Brain microvascular endothelial cell (primary cell): ENCODE measurements at places on chromosomes 2 and 18.

- DNase-seq = no peak
Observed at GRCh38 chr18:58640891-58641610, 12.2 kb upstream of the ALPK2 start.

GRCh38 chr2:149446748-149447147 is 116.4 kb downstream of the LYPD6 start:
- DNase-seq = no peak

- DNase-seq = peak; percentile 7
Observed at GRCh38 chr2:140604096-140604495, 1526.7 kb downstream of the LRP1B start.

DNA sequence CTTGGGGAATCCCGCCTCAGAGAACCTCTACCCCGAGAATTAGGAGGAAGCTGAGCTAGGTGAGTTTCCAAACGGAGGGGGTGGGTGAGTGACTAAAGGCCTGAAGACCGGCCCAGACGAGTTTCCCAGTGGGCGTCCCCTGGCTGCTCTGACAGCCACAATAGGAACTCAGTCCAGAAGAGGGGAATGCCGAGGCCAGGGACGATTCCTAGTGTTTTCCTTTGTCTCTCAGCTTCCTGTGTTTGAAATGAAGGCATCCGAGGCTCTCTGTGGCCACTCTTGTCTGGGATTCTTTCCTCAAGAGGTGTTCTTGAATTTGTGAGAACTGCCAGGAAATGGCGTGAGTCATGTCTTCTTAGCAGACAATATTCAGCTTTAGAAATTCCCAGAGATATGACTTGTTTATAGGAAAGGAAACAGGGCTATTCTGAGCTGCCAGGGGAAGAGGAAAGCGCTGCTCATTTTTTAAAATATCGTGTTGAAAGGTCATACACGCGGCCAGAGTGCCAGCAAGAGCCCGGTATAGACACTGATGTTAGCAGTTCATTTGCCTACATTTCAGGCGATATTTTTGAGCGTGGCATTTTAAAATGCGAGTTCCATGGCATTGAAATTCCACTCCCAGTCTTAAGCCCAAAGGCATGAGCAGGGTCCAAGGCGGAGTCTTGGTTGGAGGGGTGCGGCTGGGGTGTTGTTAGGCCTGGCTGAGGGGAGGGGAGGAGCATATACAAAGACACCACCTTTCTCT is 169.1 kb upstream of the KLF7 start:
- peak; percentile 99 for DNase-seq

- DNase-seq = no peak
Observed at GRCh38 chr2:64567473-64567872, 43.3 kb downstream of the AFTPH start.

- no peak for DNase-seq
Observed at GRCh38 chr2:14304326-14304725, 328.2 kb upstream of the LRATD1 start.

DNA sequence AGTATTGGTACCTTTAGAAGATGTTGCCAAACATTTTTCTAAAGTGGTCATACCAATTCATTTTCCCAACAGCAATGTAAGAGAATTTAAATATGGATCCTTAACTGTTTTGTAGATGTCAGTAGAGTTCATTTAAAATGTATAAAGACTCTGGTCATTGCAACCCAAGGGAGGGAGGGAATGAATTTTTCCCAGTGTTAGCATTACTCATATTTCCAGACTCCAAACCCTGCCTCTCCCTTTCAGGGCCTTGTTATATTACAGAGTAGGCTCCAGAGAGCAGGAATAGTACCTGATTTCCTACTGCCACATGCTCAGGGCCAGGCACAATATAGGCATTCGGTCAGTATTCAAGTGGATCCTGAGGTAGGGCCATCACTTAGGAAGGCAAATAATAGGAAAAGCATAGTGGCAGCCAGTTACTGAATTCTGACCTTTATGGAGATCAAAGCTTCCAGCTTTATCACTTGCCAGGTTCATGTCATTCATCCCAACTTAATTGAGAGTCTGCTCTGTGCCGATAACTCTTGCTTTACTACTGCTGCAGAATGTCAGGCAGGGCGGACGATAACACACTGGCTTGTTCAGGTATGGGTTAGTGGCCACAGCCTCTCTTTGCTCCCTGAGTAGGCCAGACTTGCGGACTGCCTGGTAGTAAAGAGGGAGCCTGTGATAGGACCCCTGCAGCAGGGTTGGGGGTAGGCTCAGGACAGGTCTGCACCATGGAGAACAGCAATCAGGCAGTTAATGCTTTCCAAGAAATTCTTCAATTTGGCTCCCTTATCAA is 75.3 kb downstream of the OSBPL6 start:
- no peak for DNase-seq

DNA sequence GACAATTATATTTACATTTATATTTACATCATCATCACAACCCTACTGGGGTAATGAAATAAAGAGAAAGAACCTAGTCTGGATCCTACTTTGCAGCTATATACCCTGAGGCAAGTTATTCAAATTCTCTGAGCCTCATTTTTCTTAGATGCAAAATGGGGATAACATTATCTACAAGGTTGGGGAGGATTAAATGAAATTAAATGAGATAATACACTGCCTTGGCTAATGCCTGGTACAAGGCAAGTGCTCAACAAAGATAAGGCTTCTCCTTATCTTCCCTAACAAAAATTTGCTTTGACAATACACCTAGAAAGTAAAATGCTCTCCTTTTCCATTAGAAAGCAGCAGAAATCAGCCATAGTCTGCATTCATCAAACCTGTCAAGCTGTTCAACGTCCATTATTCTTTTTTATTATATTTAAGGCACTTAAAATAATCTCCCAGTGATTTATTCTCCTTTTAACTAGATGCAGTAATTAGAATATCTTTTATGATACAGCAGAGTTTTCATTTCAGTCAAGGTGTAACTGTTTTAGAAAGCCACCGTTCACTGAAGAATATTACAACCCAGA is 44.8 kb downstream of the TCF4 start:
- no peak for DNase-seq

- no peak for DNase-seq
Observed at GRCh38 chr2:106160786-106161261, 33.3 kb downstream of the UXS1 start.

DNA sequence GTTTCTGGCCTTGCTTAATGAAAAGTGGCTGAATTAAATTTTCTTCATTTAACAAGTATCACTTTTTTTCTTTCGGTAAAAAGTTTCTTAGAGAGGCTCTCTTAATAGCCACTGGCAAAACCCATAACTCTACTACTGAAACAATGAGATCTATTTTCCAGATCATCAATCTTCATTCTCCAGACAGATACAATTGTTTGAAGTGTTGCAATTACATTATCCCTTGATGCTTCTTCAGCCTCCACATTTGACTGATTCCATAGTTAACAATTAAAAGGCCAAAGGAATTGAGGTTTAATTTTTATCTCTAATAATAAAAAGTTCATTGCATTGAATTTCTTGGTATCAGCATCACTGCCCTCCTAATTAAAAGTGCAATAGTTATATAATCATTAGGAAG is 176.3 kb downstream of the ZNF385B start:
- DNase-seq = no peak

- DNase-seq = no peak
Observed at GRCh38 chr2:190538201-190538600, 3.7 kb upstream of the NEMP2 start.

DNA sequence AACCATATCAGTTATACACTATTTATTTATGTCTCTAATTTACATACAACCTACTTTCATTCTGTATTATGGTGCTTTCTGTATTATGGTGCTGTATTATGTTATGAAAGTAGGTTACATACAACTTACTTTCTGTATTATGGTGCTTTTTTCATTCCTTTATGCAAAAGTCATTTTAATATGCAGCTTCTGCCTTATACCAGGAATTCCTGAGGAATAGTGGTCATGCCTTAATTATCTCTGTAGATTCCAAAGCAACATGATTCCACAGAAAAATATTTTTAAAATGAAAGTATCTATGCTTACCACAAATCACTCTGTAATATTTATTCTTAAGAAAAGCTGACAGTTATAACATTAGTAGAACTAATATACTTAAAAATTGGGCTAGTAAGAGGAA is 922.0 kb upstream of the NRXN1 start:
- DNase-seq = no peak

- DNase-seq = no peak
Observed at GRCh38 chr2:95020275-95021022, 5.1 kb upstream of the MAL start.

DNA sequence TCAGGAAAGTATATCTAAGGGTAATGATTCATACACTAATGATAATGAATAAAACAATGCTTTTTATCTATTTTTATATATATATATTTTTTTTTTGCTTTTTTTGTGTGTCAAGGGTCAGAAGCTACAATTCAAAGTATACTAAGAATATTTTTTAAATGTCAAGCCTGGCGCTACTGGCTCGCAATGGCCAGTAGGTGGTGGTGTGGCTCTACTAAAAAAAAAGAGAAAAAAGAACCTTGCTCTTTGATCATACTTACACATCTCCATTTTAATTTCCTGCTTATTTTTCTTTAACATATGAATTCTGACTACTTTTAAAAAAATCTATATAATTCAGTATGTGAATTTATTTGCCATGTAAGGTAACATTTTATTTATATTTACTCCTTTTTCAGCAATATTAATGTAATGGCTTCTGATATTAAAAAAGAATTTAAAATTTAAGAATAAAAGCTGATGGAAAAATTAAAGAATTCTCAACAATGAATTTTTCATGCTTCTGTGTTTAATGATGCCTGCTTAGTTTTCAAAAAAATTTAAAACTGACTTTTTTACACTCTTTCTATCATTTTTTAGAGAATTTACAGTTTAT is 232.9 kb downstream of the GULP1 start:
- DNase-seq = peak; percentile 33

DNA sequence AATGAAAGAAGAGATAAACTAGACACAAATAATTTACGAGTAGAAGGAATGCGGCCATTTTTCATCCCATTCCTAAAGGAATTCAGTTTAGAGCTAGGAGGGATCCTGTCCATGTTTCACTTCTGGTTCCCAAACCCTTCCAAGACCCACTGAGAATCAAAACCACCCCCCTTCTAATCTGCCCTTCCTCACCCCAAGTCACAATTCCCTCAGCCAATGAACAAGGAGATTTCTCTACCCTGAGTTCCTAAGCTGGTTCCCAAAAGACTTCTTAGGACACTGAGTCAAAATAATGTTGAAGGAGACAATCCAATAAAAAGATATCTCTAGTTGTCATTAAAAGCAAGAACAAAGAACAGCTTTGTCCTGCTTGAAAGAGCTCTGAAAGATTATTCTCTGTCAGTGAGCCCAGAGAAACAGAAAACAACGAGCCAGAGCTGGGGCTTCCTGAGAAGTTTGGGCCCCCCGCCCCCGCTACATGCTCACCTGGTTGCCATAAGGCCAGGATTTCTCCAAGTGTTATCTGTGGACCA is 45.7 kb downstream of the STK39 start:
- DNase-seq = no peak

DNA sequence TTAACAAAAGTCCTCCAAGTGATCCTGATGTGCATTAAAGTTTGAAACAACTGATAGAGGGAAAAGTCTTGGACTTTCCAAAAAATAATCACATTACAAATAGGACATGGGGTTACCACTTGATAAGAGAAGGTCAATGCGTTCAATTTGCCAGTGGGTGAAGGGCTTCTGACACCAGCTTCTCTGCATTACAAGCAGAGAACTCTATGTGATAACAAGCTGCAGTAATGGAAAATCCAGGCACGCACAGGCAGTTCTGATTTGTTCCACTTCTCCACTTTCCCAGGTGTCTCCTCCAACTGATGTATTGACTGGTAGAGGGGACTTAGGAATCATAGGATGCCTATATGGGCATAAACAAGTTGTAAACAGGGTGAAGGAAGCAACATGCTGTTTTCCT is 234.0 kb upstream of the MGAT5 start:
- DNase-seq = no peak

- peak; percentile 55 for DNase-seq
Observed at GRCh38 chr18:34929336-34929780, 111.9 kb upstream of the MAPRE2 start.

DNA sequence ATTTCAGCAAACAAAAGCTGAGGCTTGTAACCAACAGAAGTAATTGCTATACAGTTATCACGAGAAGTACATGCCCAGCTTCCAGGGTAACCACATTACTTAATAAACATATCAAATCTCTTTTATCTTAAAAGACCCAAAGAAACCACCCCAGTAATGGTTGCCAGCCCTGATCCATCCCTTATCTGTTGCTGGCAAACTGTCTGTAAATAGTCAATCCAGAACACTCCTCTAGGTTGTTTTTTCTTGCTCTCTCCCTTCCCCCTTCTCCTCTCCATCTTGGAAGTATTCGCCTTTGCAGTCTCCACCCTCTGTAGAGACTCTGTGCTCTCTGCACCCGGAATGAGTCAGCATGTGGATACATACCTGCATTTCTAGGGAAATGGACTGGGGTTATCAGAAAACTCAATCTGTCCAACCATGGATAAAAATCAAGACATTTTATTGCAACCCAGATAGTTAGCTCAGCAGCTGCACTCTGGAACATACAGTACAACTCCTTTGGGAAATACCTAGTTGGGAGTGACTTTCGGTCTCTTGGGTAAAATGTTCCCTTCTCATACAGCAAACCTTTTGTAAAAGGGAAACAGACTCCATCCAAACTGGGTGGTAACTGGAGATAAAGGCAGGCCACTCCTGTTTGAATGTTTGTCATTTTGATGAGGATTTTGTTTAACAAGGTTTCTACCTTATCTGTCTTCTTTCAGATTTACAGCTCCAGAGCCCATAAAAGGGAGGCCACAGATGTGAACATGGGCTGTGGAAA is 123.5 kb upstream of the FOSL2 start:
- no peak for DNase-seq

DNA sequence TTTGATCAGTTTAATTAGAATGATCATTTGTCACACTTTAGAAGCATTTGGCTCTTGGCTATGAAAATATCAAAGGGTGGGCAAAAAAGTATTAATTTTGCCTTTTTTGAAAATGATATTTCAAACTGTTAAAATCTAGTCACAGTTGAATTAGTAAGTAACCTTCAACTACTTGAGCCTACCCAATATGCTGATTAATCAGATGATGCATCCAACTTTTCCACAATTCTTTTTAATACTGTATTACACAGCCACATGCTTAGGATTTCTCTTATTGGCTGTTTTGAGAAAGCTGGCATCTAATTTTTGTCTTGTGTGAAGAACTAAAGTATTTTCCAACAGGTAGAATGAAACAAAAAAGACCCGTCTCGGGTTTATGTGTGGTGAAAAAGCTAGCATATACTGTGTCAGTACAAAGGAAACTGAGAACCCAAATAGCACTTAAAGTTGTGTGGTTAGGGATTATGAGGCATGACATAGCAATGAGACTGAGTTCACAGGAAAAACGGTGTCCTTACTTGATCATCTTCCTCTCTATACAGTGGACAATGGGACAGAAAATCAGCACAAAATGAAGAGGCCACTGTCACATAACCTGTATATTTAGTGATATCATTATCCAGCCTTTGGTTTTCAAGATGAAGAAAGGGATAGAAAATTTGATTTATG is 11.7 kb downstream of the OSBPL6 start:
- DNase-seq = peak; percentile 65
